HT-29 (cell line): ENCODE measurements at places on chromosomes 16 and 17. TPM values are rescaled to one million over a fixed set of nuclear protein-coding genes. Genes with fewer than 3 reads are reported as not detected.

- DNase-seq = no peak
These were observed 220.1 kb upstream of the SOX9 start for GRCh38 chr17:71900621-71901229.

- DNase-seq = no peak
These were observed 44.3 kb downstream of the LCMT1 start for GRCh38 chr16:25155553-25156460.

- no peak for DNase-seq
These were observed 192.6 kb downstream of the CPPED1 start for GRCh38 chr16:12611006-12611477.

The PLSCR3 gene
- 28.5 and 32.4 TPM in 2 replicates for total RNA-seq

GRCh38 chr17:42111871-42112551, 503 bp downstream of the DHX58 start:
- peak; percentile 52 for DNase-seq

DNA sequence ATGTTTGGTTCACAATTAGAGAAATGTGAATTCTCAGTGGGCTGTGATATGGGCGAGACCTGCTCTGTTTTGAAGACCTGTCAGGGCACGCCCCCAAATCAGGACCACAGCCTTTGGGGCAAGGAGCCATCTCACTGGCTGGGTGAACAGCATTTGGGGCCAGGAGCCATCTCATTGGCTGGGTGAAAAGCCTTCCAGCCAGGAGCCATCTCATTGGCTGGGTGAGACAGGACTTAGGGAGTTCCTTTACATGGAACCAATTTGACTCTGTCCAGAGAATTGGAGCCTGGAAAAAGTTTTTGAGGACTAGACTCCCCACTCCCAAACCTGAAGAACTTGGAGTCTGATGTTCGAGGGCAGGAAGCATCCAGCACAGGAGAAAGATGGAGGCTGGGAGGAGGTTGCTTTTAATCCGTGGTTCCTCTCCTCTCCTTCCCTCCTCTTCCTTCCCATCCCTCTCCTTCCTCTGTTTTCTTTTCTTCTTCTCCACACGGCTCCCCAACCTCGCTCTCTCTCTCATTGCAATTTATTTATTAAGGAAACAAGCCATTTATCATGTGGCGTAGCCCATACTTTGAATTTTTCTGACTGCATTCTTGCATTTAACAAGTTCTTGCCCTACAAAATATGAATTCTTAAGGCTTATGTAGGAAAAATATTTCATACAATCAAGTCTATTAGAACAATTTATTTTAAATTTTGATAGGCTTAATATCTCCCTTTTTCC, 19.7 kb downstream of the FOXL1 start:
- DNase-seq = no peak
